Stimulated activated CD4-positive, alpha-beta T cell treated with anti-CD3 and anti-CD28 coated beads, Interleukin-2, amount 100 ng/mL, for 4 hours (primary cell): ENCODE measurements at places on chromosomes 3 and 15.
A peak's percentile ranks its signal among the peaks of the same experiment; 100 is the strongest.

DNA sequence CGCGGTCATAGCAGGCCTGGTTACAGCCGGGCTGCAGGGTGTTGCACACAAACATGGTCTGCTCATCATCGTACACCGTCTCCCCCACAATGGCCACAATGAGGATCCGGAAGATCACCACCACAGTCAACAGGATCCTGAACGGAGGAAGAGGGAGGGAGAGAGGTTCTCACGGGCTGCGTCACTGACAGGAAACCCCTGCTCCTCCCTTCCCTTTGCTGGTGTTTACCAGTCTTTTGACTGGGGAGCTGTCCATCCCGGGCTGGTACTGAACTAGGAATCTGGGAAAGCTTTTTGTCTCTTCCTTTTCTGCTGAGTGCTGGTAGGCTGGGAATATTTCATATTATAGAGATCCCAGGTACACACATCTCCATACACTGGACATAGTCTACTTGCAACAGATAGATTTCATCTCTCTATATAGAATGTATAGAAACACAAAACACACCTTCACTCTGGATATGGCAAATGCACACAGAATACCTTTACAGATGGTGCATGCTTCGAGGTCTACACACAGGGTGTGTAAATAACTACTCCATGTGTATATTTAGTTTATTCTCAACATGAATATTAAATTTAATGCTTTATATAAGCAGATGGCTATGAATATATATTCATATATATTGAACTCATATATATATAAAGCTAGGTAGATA, 1.4 kb downstream of the GJD2 start:
- no peak for DNase-seq

DNA sequence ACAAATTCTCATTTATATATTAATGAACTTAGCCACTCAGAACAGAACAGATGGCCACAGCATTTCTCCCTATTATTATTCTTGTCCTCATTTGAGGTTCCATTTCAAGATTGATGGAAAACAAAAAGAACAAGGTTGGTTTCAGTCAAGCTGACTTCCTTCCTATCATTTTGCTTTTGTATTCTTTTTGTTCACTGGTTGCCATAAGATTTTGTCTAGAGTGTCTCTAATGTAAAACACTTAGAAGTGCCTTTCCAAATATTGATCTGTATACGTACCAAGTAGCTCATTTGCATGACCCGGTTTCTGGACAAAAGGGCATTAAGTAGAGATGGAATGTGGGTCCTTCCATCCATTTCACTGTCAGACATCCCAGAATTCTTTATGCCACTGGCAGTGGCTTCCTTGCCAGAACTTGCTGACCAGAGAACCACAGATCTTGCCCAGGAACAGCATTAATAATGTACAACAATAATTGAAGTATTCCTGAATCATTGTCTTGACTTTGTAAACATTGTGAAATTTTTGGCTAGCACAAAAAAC, 63.8 kb downstream of the PEX5L start:
- no peak for DNase-seq

- no peak for DNase-seq
Measured at GRCh38 chr3:116032176-116032575, 408.9 kb downstream of the GAP43 start.

DNA sequence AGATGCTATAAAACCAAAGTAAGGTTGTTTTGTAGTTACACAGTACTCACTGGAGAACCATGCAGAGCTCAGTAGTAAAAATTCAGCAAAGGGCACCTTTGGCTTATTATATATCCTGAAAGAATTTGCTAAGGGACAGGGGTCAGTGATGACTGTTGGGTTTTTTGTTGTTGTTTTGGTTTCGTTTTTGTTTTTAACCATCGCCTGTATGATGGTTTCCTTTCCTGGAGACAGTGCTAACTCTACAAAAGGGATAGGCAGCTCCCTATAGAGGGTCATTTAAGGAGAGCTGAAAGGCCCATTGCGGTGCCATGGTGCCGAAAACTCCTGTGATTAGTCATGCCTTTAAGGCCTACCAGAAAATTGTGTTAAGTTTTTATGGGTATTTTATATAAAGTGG, 118.2 kb upstream of the GOLIM4 start:
- no peak for DNase-seq

- no peak for DNase-seq
Measured at GRCh38 chr15:56699743-56700142, 33.6 kb downstream of the ZNF280D start.

DNA sequence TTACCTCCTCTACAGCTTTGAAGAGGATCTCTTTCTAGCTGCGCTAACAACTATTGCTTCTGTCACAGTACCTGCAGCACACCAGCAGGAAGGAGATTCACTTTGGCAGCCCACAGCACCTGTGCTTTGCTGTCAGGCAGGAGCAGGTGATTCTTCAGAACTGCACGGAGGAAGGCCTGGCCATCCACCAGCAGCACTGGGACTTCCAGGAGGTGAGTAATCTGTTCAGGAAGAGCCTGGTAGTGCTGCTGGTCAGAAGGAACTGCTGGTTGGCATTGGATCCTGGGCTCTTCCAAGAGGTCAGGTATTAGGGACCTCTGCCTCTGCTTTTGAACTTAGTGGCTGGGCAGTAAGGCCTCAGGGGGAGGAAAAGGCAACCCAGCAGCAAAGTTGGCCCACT, 42.2 kb downstream of the DPH3 start:
- DNase-seq = no peak

DNA sequence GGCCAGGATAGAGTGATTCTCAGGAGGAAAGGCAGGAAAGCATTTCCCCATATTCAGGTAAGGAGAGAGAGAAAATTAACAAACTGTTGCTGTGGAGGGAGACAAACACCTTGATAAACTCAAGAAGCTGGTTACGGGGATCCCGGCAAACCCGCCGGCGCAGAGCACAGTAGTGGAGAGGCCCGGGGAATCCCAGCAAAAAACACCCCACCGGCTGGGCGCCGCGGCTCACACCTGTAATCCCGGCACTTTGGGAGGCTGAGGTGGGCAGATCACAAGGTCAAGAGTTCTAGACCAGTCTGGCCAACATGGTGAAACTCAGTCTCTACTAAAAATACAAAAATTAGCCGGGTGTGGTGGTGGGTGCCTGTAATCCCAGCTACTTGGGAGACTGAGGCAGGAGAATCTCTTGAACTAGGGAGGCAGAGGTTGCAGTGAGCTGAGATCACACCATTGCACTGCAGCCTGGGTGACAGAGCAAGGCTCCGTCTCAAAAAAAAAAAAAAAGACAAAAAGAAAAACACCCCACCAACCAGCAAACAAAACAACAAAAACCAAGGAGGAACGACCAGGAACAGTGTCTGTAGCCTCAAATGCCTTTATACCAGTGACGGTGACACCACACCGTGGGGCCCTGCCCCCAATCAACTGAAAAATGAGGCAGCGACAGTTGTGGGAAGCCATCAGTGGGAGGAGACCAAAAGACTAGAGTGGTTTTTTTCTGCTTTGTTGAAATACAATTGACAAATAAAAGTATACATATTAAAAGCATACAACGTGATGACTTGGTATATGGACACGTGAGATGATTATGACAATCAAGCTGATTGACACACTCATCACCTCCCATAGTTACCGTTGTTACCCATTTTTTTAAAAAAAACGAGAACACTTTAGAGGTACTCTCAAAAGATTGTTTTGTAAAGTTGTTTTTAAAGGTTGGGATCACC, 40.2 kb upstream of the IDH2 start:
- peak; percentile 33 for DNase-seq

DNA sequence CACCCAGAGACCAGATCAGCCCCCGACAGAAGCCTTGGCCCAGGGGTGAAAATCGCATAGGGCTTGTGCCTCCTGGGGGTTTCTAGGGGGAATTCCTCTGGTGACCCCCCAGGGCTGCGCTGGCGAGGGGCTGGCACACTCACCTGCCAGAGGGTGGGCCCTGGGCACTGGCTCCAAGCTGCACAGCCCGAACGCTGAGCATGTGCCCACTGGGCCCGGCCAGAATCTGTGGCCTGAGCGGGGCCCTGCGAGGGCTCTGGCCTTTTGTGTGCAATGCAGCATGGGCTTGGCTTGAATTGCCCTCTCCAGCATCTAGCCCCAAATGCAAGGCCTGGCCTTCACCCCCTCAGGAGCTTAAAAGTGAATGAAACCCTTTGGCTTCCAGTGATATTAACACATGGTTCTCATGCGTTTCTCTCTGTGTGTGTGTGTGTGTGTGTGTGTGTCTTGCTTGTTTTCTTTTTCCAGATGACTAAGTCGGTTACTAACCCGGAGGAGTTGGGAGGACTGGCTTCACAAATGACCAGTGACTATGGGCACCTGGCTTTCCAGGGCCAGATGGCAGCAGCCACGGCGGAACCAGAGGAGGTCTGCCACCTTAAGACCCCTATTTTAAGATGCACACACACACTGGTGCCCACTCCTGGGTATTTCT, 259.1 kb upstream of the TPM1 start:
- no peak for DNase-seq

GRCh38 chr3:6680119-6680806, 180.7 kb upstream of the GRM7 start:
- DNase-seq = no peak

DNA sequence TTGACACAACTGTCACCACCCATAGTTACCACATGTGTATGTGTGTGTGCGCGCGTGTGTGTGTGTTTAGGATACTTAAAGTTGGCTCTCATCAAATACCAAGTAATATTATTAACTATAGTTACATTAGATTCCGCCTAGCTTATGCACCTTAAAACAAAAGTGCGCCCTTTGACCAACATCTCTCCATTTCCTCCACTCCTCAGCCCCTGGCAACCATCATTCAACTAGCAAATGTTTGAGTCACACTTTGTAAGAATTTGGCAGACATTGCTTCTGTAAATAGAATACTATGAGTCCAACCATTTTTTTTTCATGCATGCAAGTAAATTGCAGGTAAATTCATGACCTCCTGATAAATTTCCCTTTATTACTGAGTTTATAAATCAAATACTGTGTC, 169.3 kb downstream of the GBE1 start:
- no peak for DNase-seq

DNA sequence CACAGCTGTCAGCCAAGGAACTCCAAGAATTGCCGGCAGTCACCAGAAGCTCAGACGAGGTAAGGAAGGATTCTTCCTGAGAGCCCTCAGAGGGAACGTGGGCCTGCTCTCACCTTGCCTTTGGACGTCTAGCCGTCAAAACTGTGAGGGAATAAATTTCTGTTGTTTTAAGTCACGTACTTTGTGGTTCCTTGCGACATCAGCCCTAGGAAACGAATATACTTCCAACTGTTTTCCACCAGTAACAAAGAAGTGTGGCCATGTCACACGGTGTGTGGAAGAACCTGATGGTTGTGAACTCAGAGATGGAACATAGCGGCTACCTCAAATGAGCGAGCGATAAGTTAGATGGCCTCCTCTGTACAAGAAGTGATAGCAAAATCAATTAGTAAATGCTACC, 41.0 kb upstream of the B3GNT5 start:
- DNase-seq = no peak

- no peak for DNase-seq
Measured at GRCh38 chr15:60949039-60949977, 279.8 kb downstream of the RORA start.

DNA sequence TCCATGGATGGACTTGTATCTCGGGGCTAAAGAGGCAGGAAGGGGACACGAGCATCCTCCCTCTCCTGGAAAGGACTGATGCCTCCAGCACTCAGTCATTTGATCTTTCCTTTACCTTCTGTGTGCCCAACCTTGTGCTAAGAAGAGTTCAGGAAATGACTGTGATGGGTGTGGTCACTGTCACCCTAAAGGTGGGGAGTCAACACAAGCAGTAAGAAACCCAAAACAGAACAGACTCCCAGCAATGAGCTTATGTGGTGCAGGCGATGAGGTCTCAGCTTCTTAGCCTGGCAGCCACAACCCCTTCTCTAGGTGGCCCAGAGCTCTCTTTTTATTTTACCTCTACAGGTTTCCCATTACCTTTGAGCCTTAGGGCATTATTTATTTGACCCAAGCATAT, 3.8 kb downstream of the MPI start:
- no peak for DNase-seq

- no peak for DNase-seq
Measured at GRCh38 chr15:74243431-74243830, 7.3 kb downstream of the CCDC33 start.

DNA sequence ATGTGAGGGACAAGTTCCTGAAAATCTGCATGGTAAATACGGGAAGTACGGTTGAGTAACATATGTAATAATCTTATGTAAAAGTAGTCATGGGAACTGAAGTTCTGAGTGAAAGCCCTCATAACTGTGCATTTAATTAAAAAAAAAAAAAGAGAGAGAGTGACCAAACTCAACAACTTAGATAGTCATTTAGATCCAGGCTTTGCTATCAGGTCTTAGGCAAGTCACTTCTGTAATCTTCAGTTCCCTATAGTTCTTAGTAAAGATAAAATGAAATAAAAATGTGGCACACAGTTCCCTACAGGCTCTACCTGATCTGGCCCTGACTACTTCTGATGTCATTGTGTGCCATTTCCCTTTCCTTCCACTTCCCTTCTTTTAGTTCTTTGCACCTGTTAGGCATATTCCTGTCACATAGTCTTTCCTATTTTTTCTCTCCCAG, 15.0 kb downstream of the RNF111 start:
- no peak for DNase-seq

DNA sequence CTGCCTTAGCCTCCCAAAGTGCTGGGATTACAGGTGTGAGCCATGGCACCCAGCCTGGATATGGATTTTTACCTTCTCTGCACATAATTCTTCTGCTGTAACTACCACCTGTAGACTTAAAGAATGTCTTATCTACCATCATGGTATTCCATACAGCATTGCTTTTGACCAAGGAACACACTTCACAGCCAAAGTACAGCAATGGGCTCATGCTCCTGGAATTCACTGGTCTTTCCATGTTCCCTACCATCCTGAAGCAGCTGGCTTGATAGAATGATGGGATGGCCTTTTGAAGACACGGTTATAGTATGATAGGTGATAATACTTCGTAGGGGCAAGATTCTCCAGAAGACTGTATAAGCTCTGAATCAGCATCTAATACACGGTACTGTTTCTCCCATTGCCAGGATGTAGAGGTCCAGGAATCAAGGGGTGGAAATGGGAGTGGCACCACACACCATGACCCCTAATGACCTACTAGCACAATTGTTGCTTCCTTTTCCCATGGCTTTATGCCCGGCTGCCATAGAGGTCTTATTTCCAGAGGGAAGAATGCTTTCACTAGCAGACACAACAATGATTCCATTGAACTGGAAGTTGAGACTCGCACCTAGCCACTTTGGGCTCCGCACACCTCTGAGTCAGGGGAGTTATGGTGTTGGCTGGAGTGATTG, 60.9 kb upstream of the CDV3 start:
- DNase-seq = no peak

- DNase-seq = no peak
Measured at GRCh38 chr3:100972867-100973266, 20.4 kb downstream of the ABI3BP start.
